ENCODE measurements at places on chromosomes 5 and 9.
A peak's percentile ranks its signal among the peaks of the same experiment; 100 is the strongest.

DNA sequence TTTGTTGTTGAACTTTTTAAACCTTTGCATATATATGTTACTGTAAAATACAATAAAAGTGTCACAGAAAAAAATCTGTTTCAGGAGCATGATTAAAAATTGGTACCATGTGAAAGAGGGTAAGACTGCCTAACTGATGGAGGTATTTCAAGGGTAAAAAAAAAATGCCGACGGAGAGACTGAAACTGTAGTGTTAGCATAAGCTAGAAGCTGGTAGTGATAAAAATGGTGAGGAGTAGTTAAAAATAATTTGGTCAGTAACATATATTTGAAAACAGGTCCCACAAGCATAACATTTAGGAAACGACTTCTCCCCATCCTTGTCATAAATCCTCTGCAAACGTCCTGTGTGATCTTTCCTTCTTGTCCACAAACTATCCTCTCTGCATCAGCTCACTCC, 64.7 kb downstream of the MEF2C start:
- DNase-seq = no peak

DNA sequence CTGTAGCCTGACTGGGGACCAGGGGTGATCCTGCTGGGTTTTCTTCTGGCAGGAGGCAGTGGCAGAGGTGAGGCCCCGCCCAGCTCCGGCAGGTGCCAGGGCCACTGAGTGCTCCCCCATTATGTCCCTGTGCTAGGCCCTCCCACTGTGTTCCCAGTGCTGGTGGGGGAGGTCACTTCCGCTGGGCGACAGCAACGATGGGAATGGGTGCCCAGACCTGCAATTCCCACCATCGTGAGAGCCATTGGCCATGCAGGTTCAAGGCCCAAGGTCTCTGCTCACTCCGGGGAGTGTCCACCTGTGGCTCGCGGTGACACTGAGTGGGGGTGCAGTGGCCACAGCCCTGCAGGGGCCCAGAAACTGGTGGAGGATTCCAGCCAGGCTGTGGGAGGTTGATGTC, 98.6 kb downstream of the RXRA start:
- no peak for DNase-seq

DNA sequence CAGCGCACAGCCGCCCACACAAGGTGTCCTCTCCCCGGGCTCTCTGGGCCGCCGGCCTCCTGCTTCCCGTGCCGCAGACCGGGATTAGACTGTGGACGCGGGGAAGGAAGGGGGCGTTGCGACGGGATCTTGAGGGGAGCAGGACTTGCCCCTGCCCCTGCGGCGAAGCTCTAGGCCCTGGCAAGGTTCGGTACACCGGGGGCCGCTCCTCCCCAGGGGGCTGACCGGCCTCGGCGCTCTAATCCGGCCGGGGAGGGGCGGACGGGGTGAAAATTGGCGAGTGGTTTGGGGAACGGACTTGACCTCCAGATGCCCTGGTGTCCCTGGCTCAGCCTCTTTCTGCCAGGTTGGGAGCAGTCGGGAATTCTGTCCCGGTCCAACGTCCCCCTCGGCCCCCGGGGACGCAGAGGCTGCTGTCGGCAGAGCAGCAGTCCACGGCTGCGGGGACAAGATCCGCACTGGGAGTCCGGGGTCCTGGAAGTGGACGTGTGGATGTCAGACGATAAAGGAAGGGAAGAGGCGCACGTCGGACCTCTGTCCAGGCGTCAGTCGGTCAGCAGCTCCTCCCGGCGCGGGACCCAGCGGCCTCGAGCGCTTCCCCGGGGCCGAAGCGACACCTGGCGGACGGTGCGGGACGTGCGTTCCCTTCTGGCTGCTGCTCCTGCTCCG, 1.9 kb upstream of the CNTFR start:
- peak; percentile 79 for DNase-seq

DNA sequence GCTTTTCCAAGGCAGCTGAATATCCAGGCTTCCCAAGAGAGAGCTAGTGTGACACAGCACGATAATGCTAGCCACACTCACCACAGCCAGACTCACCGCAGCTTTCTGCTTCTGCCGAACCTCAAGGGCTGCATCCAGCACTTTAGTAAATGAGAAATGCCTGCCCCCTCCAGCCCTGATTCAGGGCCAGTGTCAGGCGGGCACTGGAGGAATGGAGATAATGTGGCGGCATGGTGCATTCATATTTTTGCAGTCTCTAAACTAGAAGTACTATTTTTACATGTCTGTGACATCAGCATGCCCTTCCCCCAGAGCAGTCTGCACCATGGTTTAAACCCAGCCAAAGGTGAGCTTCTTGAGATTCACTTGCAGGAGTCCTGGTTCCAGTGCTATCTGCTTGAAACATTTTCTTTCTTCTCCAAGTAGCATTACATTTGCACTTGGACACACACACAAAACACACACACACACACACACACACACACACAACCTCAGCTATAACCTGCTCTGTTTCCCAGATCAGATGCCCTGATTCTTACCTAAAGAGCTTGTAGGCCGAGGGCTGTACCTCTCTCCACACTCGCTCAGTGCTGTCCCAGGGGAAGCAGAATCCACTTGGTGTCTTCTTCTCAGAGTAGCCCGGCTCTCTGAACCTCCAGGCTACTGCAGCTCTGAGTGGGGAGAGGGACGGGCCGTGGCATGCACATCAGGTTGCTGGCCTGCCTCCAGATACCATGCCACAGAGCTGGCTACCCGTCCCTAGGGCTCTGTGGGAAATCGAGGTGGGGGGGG, at the start of gene FGF1:
FGF1 (minus strand) TSS at position 673 of the 792 bp plus-strand sequence. CDS start 71,963 bp downstream, outside the sequence.
- DNase-seq = no peak

- DNase-seq = no peak
Measured at GRCh38 chr9:25207402-25208195, 470.6 kb downstream of the TUSC1 start.

DNA sequence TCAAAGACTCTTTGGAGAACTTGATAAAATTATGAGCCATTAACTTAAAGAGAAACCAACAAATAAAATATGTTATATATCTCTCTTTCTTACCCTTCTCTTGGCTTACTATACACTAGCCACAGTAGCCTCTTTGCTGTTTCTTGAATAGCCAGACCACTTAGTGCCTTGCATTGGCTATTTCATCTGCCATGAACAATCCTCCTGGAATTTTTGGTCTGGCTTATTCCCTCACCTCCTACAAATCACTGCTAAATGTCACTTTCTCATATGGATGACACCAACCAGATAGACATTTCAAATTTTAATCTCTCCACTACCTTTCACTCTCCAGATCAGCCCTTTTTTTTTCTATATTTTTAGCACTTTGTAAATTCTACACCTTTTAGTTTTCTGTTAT, 1581.7 kb downstream of the EFNA5 start:
- no peak for DNase-seq

Data from stimulated activated CD4-positive, alpha-beta T cell treated with anti-CD3 and anti-CD28 coated beads, TNF-alpha, amount 100 ng/mL, for 48 hours (primary cell).